ENCODE measurements at places on chromosomes 2 and 18. TPM values are rescaled to one million over a fixed set of nuclear protein-coding genes. Genes with fewer than 3 reads are reported as not detected.

Gene PROKR1
- not detected for total RNA-seq

Gene BOLL
- not detected for total RNA-seq

DNA sequence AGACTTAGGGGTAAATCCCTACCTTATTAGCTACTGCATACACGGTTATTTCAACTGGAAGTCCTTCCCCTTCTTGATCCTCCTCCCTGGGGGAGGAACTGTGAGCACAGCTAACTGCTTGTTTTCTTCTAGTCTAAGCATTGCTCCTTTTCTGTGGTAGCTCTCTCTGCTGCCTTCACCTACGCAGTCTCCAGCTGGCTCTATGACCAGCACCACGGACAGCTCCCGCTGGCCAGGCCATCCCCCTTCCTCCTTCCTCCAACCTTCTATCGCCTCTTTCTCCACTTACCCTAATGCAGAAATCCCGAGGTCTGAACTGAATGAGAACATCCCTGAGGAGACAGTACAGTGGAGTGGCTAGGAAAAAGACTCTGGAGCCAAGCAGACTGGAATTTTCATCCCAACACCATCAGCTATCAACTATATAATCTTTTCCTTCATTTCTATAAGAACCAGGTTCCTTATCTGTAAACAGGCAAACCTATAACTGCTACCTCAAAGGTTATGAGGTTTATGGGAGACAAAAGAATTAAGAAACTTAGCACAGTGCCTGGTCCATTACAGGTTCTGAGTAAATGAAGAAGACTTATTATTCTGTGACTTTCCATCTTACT, 4.7 kb upstream of the CFAP65 start:
- H3K4me3 ChIP-seq = no peak overlapping the region
- no peak overlapping the region for H3K27ac ChIP-seq
- no peaks in the 10 kb centered on the region for H3K36me3 ChIP-seq
- DNase-seq = peak; percentile 25

Gene ABCA12
- 0.02 TPM for total RNA-seq

Gene RBM44
- total RNA-seq = 1.9 TPM

DNA sequence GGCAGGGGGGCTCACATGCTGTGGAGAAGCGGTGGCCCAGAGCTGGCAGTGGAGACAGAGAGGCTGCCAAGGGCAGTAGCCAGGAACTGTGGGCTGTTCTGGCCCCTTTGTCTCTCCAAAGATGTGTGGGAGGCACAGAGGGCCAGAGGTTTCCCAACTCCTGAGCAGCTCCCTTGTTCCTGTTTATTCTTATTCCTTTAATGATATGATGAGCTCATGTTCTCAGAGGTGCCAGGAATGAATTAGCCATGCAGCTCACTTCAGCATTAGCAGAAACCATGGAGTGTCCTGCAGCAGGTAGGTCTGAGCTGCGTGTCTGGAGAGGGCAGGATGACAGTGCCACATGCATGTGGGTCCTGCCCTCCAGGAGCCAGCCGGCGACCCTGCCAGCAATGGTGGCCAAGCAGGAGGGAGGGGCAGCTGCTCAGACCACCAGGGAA, 77.9 kb upstream of the FZD7 start:
- H3K27me3 ChIP-seq = peaks cover 21% of the 10 kb centered on the region
- H3K4me1 ChIP-seq = no peaks in the 10 kb centered on the region

- H3K27ac ChIP-seq = no peak overlapping the region
- DNase-seq = no peak
- no peaks in the 10 kb centered on the region for H3K27me3 ChIP-seq
- H3K4me3 ChIP-seq = no peak overlapping the region
These were observed 19.5 kb upstream of the KCNE4 start for GRCh38 chr2:223032187-223033142.

Gene MAL
- 92.6 TPM for total RNA-seq

Gene SP140L
- 63.0 TPM for total RNA-seq

- no peak overlapping the region for H3K27ac ChIP-seq
- H3K4me1 ChIP-seq = no peaks in the 10 kb centered on the region
- no peaks in the 10 kb centered on the region for H3K36me3 ChIP-seq
- no peaks in the 10 kb centered on the region for H3K27me3 ChIP-seq
- no peak for DNase-seq
These were observed 150.6 kb downstream of the EXOC6B start for GRCh38 chr2:72674982-72675915.

DNA sequence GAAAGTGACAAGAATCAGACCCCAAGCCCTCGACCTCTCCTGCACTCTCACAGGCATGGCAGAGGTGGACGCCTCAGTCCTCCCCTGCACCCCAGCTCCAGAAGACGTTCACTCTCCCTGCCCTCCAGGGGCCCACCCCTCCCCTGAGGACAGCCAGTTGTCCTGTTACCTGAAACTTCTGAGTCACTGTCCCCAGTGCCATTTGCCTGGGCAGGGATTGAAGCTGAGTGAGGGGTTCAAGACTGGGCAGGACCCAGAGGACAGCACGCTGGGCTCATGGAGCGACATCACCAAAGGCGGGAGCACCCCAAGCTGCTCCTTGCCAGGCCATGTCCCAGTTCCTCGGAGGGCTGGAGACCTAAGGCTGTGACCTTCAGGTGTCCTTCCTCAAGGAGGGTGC, 34.2 kb upstream of the COL6A3 start:
- no peaks in the 10 kb centered on the region for H3K27me3 ChIP-seq
- no peak overlapping the region for H3K4me3 ChIP-seq
- peaks cover 29% of the 10 kb centered on the region for H3K4me1 ChIP-seq
- no peak for DNase-seq
- H3K36me3 ChIP-seq = no peaks in the 10 kb centered on the region

GRCh38 chr18:62950246-62950645, 234.9 kb downstream of the PHLPP1 start:
- no peak overlapping the region for H3K27ac ChIP-seq
- H3K27me3 ChIP-seq = no peaks in the 10 kb centered on the region
- no peak overlapping the region for H3K4me3 ChIP-seq
- DNase-seq = no peak
- no peaks in the 10 kb centered on the region for H3K36me3 ChIP-seq

Gene ASPRV1
- total RNA-seq = 1.0 TPM

Gene C2orf81
- total RNA-seq = 4.9 TPM

Gene KCNE4
- total RNA-seq = not detected

DNA sequence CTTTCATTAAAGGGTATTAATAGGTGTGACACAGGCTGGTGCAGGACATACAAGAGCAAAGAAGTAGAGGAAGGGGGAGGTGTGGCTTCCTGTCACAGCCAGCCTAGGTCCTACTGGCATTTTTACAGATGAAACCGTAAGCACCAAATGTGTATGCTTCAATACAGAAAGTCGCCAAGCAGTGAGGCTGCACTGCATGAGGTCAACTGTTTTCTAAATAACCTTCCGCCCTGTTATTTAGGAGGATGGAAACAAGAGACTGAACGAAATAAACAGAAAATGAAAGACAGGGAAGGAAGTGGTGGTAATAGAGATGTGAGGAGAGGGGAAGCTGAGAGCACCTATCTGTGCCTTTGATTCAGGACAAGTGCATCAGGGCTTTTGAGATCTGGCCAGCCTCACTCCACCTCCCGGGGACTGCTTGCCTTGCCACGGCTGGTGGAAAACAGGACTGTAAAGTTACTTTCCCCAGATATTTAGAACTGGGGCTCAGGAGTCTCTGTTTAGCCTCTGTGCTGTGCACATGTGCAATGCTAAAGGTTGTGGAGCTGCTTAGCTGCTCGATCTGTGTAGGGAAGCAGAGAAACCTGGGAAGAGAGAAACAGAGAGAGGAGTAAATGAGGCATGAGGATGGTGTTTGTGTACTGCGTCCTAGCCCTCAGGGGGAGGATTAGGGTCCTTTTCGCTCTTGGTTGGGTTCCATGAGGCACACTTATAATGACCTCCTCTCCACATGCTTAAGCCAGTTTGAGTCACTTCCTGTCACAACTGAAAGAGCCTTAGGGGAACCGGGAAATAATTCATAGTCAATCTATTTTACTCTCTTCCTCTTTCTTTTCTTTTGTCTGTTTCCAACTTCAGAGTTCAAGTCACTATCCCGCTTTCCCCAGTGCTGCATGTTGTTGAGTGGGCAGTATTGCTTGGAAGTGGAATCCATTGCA, 62.3 kb upstream of the BOD1L2 start:
- peak overlapping the region; percentile 63 for H3K4me3 ChIP-seq
- H3K27ac ChIP-seq = no peak overlapping the region
- H3K27me3 ChIP-seq = peaks cover 50% of the 10 kb centered on the region
- no peak for DNase-seq
- H3K36me3 ChIP-seq = no peaks in the 10 kb centered on the region
- H3K4me1 ChIP-seq = peaks cover 16% of the 10 kb centered on the region

DNA sequence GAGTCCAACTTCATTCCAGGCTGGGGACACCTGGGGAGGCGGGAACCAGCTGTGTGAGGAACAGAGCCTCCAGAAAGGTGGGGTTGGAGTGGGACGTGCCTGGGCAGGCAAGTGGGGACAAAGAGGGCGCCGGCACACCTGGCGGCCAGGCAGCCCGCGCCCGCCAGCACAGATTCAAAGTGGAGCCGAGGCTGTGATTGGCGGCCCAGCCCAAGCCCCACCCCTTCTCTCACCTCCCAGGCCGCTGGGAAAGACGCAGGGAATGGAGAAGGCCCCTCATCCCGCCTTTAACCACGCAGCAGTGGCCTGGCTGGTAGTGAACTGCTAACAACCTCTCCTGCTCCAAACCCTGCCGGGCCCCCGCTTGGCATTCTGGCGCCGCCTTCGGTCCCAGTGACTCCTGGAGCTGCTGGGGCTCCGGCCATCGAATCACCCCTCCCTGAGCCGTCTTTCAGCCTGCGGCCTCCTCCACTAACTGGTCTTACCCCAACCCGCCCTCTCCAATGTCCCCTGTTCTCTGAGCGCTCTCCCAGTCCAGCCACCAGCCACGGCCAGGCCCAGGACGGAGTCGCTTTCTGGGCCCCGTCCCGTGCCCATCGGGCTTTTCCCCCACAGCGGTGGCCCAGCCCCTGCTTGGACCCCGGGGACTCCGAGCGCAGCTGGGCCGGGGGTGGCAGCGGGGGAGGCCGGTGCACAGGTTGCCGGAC, 27.9 kb upstream of the PTMA start:
- no peak for DNase-seq
- H3K27ac ChIP-seq = no peak overlapping the region
- peaks cover 24% of the 10 kb centered on the region for H3K27me3 ChIP-seq
- peaks cover 2% of the 10 kb centered on the region for H3K36me3 ChIP-seq
- peak overlapping the region; percentile 60 for H3K4me3 ChIP-seq

GRCh38 chr2:237922641-237923361, 44.0 kb upstream of the UBE2F start:
- no peaks in the 10 kb centered on the region for H3K27me3 ChIP-seq
- H3K4me3 ChIP-seq = peak overlapping the region; percentile 64
- H3K27ac ChIP-seq = no peak overlapping the region
- peaks cover 51% of the 10 kb centered on the region for H3K4me1 ChIP-seq
- DNase-seq = peak; percentile 35

GRCh38 chr2:142944264-142944663, 66.8 kb downstream of the KYNU start:
- no peaks in the 10 kb centered on the region for H3K36me3 ChIP-seq
- no peaks in the 10 kb centered on the region for H3K27me3 ChIP-seq
- no peak for DNase-seq
- H3K4me3 ChIP-seq = no peak overlapping the region
- no peaks in the 10 kb centered on the region for H3K4me1 ChIP-seq
- H3K27ac ChIP-seq = no peak overlapping the region

Gene SIX3
- not detected for total RNA-seq

DNA sequence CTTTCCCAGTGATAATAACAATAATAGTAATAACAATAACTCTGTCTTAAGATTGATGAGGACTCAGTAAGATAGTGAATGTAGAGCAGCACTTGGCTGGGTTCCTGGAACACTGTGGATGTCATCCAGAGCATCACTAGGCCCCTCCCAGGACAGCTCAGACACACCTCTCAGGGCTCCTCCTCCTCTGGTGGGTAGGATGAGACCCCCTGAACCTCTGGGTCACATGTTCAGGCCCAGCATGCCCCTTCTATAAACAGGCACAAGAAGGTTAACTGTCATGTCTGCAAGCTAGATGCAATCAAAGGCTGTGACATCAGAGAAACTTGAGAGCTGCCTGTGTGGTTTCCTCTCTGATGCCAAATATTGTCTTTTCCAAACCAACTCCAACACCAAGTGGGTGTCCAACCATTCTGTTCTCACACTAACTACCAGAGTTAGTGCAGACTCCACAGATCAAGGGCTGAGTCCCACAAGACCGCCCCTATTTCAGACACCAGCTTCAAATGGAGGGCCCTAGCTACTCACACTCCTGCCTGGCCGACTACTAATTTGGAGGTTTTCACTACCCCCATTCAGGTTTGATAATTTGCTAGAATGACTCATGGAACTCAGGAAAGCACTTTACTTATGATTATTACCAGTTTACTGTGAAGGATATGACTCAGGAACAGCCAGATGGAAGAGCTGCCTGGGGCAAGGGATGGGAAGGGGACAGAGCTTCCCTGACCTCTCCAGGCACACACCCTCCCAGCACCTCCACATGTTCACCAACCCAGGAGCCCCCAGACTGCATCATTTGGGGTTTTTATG, 46.4 kb upstream of the BZW1 start:
- DNase-seq = peak; percentile 63
- no peaks in the 10 kb centered on the region for H3K36me3 ChIP-seq
- H3K27me3 ChIP-seq = no peaks in the 10 kb centered on the region

GRCh38 chr2:40144022-40144421, 307.9 kb downstream of the SLC8A1 start:
- no peaks in the 10 kb centered on the region for H3K27me3 ChIP-seq
- peaks cover 6% of the 10 kb centered on the region for H3K36me3 ChIP-seq
- H3K4me3 ChIP-seq = no peak overlapping the region
- no peak for DNase-seq
- H3K4me1 ChIP-seq = no peaks in the 10 kb centered on the region

Gene DNAH6
- 1.0 TPM for total RNA-seq

DNA sequence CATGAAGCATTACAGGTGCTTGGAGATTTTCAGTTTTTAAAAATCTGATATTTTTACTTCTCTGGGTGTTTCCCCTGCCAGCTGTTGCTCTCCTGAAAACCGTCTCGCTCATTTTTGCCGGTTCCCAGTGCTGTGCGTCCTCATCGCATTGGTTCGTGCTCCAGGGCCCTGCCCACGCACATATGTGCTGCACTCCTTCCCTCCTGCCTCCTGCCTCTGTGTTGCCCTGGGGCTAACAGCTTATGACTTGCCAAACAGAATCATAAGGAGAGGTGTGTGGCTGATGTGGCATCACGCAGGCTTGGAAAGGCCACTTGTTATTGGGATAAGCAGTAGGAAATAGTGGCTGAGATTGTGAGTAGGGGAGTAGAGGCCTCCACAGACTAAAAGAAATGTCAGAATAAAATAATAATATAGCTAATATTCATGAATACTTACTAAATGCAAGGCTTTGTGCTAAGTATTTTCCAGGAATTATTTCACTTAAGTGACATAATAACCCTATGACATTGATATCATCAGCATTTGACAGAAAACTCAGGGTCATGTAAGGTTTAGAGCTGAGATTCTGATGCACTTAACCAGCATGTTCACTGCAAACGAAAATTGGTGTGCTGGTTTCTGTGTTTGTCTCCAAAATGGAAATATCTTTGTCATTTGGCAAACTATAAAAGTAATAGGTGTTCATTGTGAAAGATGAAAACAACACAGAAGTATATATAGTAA, 53.5 kb downstream of the SLC4A1AP start:
- H3K27ac ChIP-seq = peak overlapping the region; percentile 60
- H3K27me3 ChIP-seq = peaks cover 19% of the 10 kb centered on the region
- H3K4me1 ChIP-seq = peaks cover 53% of the 10 kb centered on the region
- no peak for DNase-seq
- no peaks in the 10 kb centered on the region for H3K36me3 ChIP-seq

Gene SERPINB4
- total RNA-seq = not detected

Gene MERTK
- total RNA-seq = 3.0 TPM

Gene POLR1B
- 39.3 TPM for total RNA-seq
